ENCODE measurements at places on chromosomes 16 and 17.

DNA sequence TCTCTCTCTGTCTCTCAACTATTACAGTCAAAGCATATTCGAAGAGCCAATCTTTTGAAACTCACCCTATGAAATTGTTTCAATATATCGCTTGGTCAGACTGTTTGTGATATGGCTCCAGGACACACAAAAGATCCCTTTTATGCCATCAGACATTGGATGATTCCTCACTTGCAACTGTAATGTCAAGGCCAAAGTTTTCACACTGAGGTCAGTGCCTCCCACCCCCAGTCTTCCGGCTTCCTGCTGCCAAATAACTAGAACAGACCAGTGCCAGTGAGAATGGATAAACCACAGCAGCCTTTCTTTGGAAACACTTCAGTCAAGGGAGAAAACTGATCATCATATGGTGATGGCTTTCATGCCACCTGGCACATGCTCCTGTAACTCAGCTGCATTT, 321.9 kb upstream of the ZFHX3 start:
- no peak for DNase-seq

- DNase-seq: no peak
These were observed 21.1 kb downstream of the CDR2 start for GRCh38 chr16:22353191-22353919.

GRCh38 chr17:79671085-79671694, 59.6 kb upstream of the ENPP7 start:
- DNase-seq: no peak

DNA sequence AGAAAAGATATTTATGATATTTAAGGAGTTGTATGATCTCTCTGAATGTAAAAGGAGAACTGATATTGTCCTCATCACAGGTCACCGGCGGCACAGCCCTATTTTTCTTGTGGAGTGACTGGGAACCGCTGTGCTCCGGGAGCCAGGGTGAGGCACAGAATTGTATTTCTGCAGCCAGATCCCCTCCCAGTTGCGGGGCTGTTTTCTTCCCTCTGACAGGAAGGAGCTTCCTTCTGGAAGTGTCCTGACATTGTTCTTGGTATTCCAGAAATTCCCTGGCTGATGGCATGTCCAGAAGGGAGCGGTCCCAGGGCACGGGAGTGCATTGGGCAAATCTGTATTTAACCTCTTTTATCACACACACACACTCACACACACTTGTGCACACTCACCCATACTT, 268.6 kb upstream of the FOXF1 start:
- DNase-seq: no peak

GRCh38 chr17:56896217-56896967, 17.5 kb downstream of the TRIM25 start:
- no peak for DNase-seq

GRCh38 chr16:62391134-62391533, 354.9 kb upstream of the CDH8 start:
- DNase-seq: no peak

GRCh38 chr16:50244140-50244503, 22.2 kb upstream of the ADCY7 start:
- DNase-seq: no peak

DNA sequence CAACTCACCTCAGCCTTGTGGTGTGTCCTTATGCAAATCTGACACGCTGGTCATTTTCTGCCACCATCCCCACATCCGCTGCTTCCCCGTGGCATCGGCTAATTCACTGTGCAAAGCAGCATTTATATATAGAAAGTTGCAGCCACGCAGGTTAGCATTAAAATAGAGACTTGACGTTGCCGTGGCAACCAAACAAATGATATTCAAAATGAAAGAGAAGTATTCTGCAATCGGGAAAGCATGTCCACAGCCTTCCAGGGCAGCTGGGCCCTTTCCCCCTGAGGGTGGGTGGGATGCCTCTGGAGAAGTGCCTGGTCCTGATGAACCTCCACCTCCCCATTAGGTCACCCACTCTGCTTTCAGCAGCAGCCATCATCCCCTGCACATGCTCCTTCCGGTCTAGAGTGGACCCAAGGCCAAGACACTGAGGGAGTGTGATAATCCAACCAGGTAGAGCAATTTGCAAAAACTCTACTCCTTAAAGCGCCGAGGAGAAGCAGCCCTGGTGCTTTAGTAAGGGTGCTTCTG, 138.7 kb downstream of the GAS7 start:
- no peak for DNase-seq

DNA sequence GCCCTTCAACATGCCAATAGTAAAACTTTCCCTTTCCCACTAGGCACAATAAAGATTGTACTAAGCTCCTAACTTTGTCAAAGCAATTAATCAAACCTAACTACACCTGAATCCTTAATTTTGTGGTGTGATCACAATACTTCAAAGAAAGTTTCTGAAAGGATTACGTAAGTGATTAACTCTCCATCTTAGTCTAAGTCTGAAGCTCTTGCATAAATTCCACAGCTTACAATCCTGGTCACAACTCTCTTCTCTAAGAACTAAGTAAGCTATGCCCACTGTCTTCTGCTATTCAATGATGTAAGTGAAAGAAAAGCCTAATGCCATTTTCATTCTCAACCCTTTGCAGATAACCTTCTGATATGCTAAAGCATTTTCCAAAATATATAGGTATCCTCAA, 15.4 kb downstream of the SIAH1 start:
- DNase-seq: no peak

- no peak for DNase-seq
These were observed 16.6 kb downstream of the GPR179 start for GRCh38 chr17:38326996-38327792.

DNA sequence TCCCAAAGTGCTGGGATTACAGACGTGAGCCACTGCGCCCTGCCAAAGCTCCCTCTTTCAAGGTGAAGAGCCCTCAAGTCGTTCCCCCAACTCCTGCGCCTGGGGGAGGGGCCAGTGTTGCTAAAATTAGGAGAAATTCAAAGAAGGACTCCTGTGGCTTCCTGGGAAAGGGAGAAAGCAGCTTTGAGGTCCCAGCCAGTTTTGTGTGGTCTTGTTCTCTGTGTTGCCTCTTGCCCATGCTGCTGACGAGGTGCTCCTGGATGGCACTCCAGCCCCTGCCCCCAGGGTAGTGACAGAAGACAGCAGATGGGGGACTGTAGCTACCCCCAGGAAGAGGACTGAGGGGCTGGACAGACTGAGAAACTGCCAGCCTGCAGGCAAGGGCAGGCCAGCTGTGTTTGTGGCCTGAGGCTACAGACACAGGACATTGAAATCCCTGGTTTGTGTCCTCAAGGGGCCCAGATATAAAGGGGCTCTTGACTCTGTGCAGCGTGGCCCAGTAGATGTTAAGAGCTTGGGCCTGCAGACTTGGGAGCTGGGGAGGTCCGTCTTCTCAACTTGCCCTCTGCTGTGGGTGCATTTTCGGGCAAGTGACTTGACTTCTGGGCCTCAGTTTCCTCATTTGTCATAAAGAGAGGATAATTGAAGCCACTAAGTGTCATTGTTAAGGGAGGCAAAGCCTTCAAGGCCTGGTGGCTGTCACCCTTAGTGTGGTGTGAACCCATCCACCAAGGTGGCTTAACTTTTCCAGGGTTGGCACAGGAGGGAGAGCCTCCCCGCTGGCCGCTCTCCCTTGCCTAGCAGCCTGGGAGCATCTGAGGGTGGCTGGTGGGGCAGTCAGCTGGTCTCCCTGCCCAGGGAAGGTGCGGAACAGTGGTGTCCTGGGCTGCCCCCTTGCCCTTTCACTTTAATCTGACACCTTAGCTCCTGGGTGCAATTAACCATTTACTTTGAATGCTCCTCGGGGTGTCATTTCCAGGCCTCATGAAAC, 4.1 kb downstream of the UBALD2 start:
- no peak for DNase-seq
